OCI-M1 (cell line): ENCODE measurements at places on chromosomes 11 and 22.

DNA sequence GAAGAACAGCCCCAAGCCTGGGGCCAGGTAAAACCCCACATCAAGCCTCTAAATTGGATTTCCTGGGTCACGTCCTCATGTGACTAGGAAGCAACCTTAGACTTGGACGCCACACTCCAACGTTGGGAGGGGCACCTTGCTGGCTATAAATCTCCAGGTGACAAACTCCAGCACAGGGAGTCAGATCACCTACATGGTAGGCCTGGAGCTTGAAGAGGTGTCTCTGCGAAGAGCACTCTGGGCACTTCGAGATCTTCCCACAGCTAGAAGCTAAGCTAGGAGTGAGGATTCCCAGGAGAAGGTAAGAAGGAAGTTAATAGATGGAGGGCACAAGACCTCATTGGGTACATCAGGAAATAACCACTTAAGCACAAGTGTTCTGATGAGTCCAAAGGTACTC, 77.1 kb upstream of the GNAZ start:
- DNase-seq = no peak

GRCh38 chr22:29079218-29079901, 6.5 kb downstream of the KREMEN1 start:
- DNase-seq = peak; percentile 67

- DNase-seq = peak; percentile 87
Measured at GRCh38 chr11:46858920-46859546, 13.0 kb upstream of the CKAP5 start.

DNA sequence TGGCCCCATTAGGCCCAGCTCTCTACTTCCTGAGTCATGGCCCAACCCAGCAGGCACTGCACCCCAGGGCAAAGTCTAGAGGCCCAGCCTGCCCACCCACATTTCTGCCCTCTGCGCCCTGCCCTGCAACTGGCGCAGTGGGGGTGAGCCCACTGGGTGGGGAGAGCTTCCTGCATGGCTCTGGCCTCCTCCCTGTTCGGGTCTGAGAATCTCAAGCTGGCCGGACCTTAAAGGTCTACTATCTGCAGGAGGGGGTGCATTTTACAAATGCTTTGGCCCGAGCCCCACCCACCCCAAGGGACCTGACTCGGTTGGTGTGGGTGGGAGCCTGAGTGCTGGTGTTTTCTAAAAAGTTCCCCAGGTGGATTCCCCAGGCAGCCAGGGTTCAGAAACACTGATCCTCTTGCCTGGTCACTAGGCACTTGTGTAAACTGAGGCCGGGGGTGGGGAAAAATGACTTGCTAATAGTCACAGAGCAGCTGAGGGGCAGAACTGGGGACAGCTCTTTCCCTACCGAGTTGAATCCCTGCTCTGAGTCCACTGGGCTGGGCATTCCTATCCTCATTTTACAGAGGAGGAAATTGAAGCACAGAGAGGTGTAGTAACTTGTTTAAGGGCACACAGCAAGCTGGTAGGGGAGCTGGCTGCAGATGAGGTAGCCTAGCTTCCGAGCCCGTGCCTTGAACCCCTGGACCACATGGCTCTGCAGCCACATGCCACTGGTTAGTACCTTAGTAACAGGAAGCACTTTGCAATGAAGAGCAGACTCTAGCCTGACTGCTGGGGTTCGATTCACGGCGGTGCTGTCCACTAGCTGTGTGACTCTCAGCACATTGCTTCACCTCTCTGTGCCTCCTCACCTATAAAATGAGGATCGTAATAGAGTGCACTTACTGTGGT, 36.3 kb downstream of the CD82 start:
- no peak for DNase-seq

- DNase-seq = peak; percentile 53
Measured at GRCh38 chr11:32775908-32776307, 18.6 kb downstream of the CCDC73 start.

DNA sequence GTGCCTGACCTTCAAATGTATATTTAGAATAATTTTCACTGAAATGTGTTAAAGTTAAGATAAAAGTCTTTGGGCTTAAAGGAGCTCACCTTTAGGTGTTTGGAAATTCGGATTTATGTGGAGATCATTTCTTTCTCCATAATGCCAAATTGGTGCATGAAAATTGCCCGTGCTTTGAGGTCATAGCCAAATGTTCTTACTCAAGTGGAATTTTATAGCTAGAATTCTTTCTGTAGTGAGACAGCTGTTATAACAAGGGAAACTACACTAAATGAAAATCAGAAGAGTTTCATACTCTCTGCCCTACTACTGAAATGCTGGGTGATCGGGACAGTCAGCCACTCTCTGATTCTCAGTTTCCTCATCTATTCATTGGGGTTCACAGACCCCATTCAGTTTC, 89.5 kb upstream of the DBX1 start:
- no peak for DNase-seq

GRCh38 chr11:107666911-107667613, 44.8 kb downstream of the SLN start:
- no peak for DNase-seq

GRCh38 chr22:17767233-17768065, 6.8 kb downstream of the BID start:
- DNase-seq = no peak

DNA sequence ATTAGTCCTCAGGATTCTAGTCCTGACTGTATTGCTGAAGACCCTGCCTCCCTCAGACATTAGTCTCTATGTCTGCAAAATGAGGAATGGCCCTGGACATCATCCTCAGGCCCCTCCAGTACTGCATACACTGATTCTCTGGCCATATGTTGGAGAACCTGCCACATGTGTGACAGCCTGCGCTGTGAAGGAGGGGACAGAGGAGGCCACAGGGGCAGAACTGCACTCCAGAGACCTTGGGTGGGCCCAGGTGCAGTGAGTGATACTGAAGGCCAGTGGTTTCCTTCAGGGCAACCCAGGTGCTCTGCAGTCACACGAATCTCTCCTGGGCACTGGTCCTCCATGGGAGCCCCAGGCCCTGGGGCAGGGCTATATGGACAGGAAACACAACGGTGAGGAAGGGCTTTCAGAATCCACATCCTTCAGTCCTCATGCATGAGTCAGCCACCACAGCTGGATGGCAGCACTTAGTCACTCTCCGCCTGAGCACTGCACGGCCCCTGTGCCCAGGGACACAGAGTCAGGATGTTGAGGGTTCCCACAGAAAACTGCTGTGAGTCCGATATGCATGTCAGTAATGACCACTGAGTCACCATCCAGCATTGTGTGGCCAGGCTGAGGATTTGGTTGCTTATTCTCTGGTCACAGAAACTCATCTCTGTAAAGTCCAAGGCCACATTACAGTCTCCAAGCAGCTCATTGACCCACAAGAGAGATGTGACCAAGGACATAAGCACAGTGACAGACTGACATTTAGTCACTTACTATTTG, 39.7 kb downstream of the ME3 start:
- no peak for DNase-seq

DNA sequence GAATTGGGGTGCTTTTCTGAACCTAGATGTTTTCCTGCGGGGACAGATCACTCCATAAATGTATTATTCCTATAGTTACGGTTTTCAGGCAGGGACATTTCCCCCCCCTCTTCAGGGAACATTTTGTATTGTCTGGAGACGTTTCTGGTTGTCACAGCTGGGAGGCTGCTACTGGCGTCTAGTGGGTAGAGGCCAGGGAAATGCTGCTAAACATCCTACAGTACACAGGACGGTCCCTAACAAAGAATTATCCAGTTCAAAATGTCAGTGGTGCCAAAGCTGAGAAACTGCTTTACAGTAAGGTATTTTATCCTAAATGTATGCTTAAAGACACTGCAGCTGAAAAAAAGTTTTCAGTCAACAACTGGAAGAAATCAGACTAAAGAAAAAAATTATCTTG, 19.4 kb downstream of the PIWIL4 start:
- DNase-seq = no peak

DNA sequence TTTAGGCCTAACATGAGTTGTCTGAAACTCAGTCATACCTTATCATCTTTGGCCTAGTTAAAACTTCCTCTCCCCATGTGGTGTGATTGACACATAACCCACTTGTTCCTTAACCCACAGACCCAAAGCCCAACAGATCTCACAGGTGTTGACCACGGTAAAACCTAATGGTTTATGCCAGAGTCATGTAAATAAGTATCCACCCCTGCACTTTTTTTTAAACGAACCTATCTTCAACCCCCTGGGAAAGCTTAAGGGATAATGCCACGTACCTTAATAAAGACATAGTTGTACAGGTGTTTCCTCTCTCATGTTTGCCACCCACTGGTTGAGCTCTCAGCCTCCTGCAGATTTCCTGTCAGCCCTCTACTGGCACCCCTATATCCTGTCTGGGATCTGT, 709.3 kb upstream of the CCDC179 start:
- DNase-seq = no peak

- no peak for DNase-seq
Measured at GRCh38 chr11:88313441-88313840, 24.1 kb downstream of the CTSC start.

DNA sequence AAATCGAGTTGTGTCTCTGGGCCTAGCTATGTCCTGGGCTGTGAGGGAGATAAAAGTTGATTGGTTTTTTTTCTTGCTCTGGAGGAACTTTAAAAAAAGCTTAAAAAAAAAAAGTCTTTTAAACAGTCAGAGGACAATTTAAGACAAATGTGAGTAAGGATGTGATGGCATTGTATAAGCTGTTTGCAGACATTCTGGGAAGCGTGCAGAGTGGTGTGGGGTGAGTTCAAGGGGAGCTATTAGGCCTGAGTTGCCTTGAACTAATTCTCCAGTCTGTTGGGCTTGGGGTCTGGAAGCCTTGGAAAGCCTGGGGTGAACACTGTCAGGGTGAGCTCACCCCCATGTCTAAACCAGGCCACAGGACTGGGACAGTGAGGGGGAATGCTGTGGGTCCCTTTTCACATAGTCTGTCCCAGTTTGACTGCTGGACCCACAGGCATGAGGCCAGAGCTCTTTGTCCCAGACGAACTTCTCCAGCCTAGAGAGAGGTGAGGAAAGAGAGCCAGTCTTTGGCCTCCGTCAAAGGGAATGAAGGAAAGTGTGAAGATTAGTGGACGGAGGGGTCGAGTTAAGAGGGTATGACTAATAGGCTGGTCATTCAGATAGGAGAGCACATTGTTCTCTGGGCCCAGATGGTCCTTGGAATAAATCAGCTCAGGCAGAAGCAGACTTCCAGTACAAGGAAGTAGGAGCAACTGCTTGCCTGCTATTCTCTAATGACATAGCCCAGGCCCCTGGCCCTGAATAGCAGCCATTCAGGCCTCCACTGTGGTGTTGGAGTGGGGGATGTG, 76.4 kb upstream of the NNMT start:
- peak; percentile 76 for DNase-seq

GRCh38 chr11:109015283-109015682, 350.4 kb downstream of the DDX10 start:
- DNase-seq = no peak

DNA sequence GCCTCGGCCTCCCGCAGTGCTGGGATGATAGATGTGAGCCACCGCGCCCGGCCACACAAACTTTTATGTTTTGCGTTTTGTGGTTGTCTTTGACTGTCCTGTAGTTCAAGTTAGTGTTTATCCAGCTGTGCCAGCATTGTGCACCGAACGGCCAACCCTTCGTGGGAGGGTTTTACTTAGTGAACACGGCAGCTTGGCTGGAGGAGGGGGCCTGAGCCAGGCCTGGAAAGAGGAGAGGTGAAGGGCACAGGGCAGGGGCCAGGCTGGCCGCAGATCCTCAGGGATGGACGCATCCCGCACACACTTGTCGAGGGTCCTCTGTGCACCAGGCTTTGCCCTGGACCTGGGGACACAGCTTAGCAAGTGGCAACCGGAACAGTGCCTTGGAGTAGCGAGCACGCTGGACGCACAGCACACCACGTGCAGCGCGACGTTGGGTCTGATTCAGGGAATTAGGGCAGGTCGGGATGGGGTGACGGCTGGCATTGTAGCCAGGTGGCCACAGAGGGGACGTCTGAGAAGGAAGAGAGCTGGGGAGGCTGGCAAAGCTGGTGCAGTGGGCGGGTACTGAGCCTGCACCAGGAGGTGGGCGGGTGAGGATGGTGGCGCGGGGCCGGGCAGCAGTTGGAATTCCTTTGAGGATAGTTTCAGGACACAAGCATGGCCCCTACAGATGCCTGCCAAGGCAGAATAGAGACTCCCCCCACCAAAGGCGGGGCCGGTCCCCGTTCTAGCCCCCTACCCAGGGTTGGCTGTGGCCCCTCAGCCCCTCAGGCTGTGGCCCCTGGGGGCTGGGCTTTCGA, 13.4 kb downstream of the EPS8L2 start:
- DNase-seq = no peak

- DNase-seq = no peak
Measured at GRCh38 chr22:38935023-38935422, 22.4 kb upstream of the APOBEC3A start.

- no peak for DNase-seq
Measured at GRCh38 chr11:60211206-60211605, 28.3 kb upstream of the MS4A6A start.

GRCh38 chr22:18947905-18948304, 11.8 kb upstream of the PRODH start:
- DNase-seq = no peak
